ENCODE measurements at places on chromosomes 5 and 9. TPM values are rescaled to one million over a fixed set of nuclear protein-coding genes. Genes with fewer than 3 reads are reported as not detected.

DNA sequence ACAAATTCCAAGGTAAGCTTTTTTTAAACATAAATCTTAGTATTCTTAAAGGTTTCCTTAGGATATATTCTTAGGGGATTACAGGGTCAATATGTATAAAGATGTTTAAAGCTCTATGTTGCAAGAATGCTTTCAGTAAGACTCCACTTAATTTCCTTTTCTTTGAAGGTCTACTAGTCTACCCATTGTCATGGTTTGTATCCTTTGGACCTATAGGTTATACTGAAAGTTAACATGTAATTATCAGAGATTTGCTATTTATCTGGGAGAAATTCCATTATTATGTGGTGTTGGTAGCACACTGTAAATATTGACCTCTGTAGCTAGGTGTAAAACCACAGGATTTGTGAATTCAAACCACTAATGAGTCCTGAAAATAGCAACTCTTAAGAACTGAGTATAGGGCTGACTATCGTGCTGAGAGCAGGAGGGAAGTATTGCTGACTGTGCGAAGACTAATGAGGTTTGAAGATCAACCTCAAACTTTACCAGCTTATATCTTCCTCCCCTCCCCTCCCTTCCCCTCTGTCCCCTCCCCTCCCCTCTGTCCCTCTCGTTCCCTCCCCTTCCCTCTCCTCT lies 85.6 kb downstream of the GADD45G start:
- no peaks in the 10 kb centered on the region for H3K36me3 ChIP-seq
- H3K27me3 ChIP-seq, result no peaks in the 10 kb centered on the region
- H3K27ac ChIP-seq, result no peak overlapping the region
- no peak for DNase-seq

DNA sequence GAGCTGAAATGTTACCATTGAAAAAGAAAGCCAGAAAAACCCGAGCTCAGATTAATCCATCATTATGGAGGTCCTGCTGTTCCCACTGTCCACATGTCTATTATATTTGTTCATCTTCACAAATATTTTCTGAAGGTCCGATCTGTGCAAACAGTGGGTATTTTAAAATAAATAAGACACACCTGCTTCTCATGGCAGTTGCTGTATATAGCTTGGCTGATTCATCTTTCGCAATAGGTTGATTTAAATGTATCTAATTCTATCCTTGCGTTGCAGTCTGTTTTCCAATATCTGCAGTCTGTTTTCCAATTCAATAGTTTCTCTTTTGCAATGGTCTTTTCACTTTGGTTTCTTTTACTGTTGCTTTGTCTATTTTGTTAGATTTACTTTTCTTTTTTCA lies 87.4 kb upstream of the PCA3 start:
- no peak overlapping the region for H3K27ac ChIP-seq
- H3K36me3 ChIP-seq, result no peaks in the 10 kb centered on the region
- H3K4me1 ChIP-seq, result no peaks in the 10 kb centered on the region

NKD2 gene
- 23.3 TPM for total RNA-seq

GRCh38 chr5:14173377-14174229 lies 30.5 kb downstream of the TRIO start:
- H3K4me1 ChIP-seq, result peaks cover 66% of the 10 kb centered on the region
- no peaks in the 10 kb centered on the region for H3K27me3 ChIP-seq
- DNase-seq, result no peak
- peak overlapping the region; percentile 70 for H3K4me3 ChIP-seq
- H3K27ac ChIP-seq, result peak overlapping the region; percentile 41

DNA sequence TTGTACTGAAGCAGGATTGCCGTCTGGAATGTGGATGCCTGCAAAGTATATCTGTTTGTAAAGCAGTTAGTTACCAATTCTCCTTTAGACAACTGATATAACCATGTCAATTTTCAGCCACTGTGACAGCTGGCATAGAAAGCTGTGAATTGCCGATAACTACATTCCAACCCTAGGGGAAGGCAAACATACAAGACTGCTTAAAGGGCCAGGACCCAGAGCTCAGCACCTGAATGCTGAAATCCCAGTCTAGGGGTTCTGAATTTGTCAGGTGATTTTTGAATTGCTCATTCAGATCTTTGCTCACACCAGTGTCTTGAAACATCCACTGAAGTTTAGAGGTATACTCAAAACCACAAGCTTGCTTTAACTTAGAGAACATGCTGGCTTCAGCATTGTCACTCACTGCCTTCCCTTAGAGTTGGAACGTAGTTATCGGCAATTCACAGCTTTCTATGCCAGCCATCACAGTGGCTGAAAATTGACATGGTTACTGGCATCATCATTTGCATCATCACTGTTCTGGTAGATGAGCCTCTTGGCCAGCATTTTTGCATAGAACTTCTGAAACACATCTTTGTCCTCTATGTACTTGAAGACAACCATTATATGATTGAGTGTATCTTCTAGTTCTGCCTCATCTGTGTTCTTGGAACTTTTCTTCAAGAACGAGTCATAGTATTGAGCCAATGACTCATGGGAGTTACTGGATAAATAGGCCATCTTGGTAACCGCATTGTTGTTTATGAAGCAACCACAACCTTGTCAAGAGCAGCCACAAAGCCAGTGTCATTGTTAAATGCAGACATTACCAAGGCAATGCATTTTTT lies 82.1 kb downstream of the CCDC192 start:
- no peaks in the 10 kb centered on the region for H3K4me1 ChIP-seq
- H3K27me3 ChIP-seq, result no peaks in the 10 kb centered on the region
- no peak for DNase-seq
- H3K36me3 ChIP-seq, result no peaks in the 10 kb centered on the region
- no peak overlapping the region for H3K27ac ChIP-seq

Data from type B pancreatic cell (in vitro differentiated cells).